ENCODE measurements at places on chromosomes 11 and 22.

- DNase-seq, result peak; percentile 36
Observed at GRCh38 chr11:109772892-109773291, 320.3 kb upstream of the ZC3H12C start.

DNA sequence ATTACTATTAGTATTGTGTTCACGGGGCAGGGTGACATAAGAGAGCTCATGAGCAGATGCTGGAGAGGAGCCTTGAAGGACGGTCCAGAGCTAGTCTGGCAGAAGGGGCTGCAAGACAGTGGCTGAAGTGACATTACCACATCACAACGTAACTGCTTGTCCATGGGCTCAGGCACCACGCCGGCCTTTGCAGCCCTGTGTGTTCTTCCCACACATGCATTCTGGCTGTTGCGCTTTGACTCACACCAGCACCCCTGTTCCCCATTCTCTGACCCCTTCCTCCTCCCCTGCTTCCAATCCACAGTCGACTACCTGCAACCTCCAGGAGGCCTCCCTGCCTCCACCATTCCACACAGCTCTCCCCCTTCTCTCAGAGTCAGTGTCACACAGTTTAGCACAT lies 103.3 kb downstream of the ME3 start:
- DNase-seq, result no peak

DNA sequence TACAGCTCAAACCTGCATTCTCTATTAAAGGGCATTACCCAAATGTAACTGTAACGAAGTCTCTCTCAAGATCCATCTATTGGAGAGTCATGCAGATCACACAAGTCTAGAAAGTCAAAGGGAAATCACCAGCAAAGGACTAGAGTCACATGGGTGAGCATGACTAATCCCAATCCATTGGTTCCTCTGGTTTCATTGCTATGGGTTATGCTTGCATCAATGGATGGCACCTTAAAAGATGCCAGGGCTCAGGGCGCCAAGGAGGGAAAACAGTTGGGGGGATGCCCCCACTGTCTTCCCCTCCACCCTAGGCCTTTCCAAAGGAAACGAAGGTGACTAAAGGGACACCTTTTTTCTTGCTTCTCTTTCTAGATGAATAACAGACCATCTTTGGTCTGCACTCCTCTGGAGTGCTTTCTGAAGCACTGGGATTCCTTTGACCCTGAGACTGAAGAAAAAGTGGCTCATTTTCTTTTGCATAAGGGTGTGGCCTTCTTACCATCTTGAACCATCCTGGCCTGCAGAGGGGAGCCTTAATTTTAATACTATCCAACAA lies 8.1 kb downstream of the NXPE4 start:
- no peak for DNase-seq

DNA sequence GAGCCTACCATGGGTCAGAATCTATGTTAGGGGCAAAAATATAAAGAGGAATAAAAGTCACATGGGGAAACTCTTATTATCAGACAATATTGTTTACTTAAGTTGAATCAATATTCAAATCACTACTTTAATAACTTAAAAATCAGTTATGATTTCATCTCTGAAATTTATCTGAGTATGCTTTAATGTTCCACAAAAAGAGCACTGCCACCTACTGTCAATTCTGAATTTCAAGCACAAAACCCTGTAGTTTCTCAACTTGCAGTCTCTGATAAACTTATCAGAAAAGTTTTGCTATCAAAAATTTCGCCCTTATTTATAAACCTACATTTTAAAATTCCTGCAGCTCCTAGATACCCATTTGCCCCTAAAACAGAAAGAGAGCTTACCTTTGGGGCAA lies 47.3 kb downstream of the RDX start:
- no peak for DNase-seq

DNA sequence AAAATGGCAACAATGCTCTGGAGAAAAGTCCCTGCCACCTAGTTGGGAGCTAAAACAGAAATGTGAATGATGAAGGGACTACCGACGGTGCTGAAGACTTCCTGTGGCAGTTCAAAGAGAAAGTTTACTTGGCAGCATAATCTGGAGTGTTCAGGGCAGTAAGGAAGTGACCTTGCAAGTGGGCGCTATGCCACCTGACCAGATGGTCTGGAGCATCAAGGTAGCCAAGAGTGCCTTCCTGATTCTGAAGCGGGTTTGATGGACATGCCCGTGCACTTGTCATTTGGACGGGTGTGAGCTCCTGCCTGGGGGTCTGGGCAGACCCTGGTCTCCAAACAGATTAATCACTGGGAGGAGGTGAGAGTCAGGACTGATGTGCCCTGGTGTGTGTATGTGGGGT lies 1.8 kb upstream of the SNX19 start:
- no peak for DNase-seq

Data from anterior cingulate cortex (tissue), 58 donors.